ENCODE measurements at places on chromosomes 1 and 21.

DNA sequence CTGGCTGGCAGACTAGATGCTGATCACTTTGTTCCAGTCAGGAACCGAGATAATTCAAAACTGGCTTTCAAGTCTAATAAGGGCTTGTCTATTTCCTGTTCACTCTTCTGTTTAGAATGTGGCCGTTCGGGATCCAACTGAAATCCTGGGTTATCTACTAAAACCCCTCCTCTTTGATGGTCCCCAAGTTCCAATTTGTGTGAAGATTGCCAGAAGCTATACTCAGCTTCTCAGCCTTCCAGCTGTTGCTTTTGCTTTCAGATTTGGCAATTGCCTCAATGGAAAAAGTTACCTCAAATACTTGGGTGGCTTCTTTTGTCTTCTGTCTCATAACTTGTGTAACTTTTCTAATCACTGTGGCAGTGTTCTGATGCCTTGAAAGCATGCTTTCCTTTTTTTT lies 43.7 kb downstream of the BTBD8 start:
- DNase-seq = no peak

DNA sequence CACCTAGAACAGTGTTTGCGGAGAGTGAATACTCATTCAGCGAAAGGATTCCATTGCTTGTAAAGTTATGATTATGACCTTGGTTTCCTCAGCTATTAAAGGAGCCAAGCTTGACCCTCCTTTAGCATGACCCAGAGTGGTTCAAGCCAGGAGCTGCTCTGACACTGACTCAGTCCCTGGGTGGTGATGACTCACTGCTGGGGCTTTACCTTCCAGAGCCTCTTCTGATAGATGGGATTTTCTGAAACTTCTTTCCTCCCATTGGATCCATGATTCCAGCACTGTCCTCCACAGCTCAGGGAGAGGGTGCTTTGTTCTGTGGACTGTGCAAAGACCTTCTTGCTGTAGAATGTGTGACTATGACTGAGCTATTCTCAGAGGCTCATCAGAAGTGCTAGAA lies 77.4 kb downstream of the S1PR1 start:
- DNase-seq = no peak

- no peak for DNase-seq
Observed at GRCh38 chr1:62810420-62811274, 26.7 kb downstream of the ATG4C start.

GRCh38 chr1:175195798-175196197 lies 3.2 kb upstream of the KIAA0040 start:
- no peak for DNase-seq

DNA sequence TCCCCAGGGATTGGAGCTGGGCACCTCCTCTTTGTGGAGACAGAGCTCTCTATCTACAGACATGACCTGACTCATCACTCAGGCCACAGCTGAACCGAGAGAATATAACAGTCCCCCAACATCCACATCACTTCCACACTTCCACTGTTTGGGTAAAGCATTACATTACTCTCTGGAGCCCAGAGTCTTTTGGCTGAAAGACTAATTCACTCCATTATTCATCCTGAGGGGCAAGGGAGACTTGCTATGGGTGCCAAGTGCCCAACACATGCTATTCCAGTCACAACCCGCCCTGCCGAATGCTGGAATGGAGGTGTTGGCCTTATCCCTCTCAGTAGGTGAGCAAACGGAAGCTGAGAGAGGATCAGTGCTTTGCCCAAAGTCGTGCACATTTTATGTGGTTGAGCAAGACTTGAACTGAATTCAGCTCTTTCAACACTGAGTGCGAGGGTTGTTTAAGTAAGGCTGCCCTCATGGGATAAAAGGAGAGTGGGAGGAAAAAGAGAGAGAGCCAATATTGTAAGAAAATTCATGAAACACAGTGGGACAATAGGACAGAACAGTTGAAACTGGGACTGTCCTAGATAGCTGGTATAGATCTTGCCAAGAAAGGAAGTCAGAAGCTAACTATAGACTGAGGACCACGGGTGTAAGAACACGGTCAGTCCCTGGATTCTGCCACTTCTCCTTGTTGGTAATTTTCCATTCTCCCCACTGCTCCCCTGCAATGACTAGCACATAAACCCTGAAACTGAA lies 13.5 kb upstream of the CHI3L1 start:
- no peak for DNase-seq

DNA sequence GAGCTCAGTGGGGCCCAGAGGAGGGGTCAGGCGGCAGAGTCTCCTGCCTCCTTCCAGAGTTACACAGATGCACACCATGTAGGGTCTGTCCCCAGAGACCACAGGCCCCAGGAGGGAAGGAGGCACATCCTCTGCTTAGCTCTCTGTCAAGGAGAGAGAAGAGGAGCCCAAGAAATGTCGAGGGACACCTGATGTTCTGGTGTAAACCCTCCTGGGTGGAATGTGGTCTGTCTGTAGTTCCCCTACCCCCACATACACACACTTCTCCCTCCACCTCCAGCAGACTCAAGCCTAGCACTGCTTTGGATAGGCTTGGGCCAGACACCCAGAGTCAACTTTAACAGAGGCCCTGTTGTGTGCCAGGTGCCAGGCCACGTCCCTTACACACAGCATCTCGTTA lies 34.2 kb downstream of the KIF21B start:
- DNase-seq = no peak

GRCh38 chr1:83777758-83778101 lies 221.2 kb downstream of the TTLL7 start:
- DNase-seq = no peak

DNA sequence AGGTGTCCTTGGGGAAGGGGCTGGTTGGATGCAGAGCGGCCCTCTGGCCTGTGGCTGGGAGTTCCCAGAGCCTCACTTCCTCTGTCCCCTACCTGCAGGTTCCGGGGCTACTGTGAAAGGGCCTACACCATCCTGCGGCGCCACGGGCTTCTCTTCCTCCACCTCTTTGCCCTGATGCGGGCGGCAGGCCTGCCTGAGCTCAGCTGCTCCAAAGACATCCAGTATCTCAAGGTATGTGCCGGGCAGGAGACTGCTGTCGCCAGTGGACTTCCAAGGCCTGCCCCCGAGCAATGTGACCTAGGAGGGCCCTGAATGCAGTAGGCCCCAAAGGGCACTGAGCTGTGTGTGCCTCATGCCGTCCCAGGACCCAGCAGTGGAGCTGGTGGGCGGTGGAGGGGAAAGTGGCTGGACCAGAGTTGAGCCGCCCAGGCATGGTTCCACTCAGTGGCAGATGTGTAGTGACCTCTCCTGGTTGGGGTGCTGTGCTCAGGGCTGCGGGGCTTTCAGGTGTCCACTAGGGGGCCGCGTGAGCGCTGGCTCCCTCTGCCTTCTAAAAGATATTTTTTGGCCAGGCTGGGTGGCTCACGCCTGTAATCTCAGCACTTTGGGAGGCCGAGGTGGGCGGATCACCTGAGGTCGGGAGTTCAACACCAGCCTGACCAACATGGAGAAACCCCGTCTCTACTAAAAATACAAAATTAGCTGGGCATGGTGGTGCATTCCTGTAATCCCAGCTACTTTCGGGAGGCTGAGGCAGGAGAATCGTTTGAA lies 73.4 kb downstream of the PIK3CD start:
- DNase-seq = peak; percentile 50

GRCh38 chr1:222618001-222618879 lies at the start of gene MIA3:
Gene MIA3, plus strand, starts transcription at chr1:222618097. Its CDS starts 14 bp downstream, at chr1:222618111.
- DNase-seq = peak; percentile 15

DNA sequence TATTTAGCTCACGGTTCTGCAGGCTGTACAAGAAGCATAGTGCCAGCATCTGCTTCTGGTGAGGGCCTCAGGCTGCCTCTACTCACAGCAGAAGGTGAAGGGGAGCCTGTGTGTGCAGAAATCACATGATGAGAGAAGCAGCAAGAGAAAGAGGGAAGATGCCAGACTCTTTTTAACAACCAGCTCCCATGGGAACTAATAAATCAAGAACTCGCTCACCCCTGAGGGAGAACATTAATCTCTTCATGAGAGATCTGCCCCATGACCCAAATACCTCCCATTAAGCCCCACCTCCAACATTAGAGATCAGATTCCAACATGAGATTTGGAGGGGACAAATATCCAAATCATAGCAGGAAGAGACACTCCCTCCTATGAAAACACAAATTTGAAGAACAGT lies 74.1 kb downstream of the OLFML2B start:
- DNase-seq = no peak

DNA sequence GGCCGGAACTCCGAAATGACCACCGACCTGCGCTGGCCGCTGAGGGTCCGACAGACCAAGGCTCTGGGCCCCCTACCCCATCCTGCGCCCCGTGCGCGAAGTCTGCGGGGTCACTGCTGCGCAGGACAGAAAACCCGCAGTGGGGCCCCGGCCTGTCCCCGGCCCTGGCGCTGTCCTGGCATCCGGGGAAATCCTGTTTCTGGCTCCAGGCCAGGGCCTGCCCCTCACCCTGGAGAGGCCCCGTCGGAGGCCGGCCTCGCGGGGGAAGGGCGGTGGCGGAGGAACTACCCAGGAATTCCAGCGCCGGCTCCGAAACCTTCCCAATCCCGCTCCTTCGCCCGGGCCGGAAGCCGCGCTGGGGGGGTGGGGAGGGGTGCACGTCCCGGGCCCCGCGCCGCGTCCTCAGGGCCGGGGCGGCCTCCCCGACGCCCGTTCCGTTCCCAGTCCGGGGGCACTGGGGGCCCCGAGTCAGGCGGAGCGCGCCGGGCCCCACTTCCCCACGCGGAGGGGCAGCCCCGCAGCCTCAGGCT lies 77.0 kb downstream of the MORN1 start:
- DNase-seq = peak; percentile 72

GRCh38 chr1:89942014-89942413 lies 52.9 kb upstream of the ZNF326 start:
- no peak for DNase-seq

- no peak for DNase-seq
Observed at GRCh38 chr1:113849072-113849471, 22.4 kb downstream of the PTPN22 start.

GRCh38 chr1:22709891-22710700 lies 543 bp upstream of the EPHB2 start:
- DNase-seq = peak; percentile 65

DNA sequence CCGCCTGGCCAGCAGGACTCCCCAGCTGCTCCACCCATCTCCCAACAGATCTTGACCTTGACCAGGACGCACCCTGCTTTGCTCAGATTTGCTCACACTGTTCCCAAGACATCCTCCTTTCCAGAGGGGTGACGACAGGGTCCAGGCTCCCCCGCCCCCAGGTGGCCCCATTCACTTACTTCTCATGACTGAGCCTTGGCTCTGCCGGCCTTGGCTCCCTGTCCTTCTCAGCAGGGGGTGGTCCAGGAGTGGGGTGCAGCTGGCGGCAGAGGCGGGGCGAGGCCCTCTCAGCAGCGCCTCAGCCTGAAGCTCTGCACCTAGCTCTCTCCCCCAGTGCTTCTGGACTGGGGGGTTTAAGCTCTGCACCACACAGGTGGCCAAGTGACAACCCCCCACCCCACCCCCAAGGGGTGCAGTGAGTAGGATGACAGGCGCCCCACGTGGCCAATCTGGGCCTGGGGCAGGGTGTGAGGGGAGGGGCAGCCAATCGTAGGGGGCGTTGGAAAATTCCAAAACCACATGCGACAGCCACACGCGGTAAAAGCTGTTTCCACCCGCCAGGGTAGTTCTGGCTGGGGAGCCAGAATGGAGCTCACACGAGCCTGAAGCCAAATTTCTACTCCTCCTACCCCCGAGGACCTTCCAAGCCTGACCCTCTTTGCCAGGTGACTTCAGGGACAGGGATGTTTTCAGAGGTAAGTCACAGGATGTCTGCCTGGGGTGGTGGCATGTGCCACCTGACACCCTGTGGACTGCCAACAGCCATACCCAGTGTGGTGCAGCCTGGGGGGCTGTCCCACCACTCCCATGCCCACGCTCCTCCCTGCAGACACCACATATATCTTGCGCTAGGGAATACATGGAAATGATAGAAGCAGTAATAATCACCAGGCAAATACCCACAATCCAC lies 5.6 kb downstream of the RORC start:
- no peak for DNase-seq

DNA sequence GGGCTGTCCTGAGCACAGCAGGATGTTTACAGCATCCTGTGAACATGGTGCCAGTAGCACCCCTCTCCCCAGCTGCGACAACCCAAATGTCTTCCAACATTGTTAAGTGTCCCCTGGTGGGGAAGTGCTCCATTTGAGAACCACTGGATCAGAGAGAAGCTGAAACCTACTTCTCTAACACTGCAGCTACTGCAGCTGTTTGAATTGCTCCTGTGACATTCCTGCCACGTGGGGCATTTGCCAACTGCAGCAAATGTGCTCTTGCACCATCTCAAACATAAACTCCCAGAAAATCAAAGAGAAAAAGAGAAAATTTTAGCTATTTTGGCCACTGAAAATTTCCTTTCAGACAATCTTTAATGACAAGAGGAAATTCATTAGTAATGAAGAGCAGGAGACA lies 11.0 kb downstream of the SLC2A5 start:
- DNase-seq = no peak

DNA sequence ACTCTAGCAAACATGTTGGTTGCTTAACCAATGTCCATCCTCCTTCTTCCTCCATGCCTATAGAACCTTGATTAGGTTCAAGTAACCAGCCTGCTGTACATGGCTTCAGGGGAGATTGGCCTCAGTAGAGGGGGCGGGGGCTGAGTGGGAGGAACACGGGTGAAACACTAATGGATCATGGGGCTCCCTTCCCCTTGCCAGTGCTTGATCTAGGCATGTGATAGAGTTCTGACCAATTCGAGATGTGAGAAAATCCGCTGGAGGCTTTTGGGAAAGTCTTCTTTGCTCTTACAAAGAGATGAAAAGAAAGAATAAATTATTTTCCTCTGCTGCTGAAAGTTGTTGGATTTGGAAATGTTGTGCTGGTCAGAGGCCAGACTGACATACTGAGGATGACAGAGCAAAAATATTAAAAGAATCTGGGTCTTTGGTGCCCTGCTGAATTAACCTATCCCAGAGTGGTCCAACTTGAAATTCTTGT lies 5.2 kb upstream of the OTUD7B start:
- DNase-seq = no peak

DNA sequence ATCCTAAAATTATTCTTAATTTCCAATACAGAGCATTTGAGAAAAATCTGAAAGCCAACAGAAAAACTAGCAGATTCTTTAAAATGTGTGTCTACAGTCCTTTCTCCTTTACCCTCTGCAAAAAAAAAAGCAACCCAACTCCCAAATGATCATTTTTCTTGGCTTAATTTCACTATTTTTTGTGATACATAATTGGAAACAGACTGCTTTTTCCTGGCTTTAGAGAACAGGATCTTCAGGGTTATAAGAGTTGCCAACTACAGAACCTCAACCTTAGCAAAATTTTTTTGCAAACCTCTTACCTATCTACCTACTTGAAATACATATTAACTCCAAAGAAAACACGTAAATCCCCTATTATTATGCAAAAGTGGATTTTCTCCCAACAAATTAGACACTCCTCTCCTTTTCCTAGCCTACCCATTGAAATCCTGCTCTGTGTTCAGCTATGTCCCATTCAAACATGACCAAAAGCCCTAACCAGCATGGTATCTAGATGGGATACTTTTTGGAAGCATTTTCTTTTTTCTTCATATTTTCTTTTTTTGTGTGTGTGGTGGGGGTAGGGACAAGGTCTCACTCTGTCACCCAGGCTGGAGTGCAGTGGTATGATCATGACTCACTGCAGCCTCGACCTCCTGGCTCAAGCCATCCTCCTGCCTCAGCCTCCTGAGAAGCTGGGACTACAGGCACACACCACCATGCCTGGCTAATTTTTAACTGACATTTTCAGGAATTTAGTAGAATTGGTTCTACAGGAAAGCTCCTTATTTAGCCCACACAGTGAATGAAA lies 9.0 kb downstream of the TGFBR3 start:
- no peak for DNase-seq

GRCh38 chr1:66768965-66769364 lies 16.7 kb downstream of the DYNLT5 start:
- no peak for DNase-seq
